ENCODE measurements at places on chromosomes 12 and 14.

- no peak for DNase-seq
Observed at GRCh38 chr12:1832801-1833595, 12.6 kb downstream of the LRTM2 start.

DNA sequence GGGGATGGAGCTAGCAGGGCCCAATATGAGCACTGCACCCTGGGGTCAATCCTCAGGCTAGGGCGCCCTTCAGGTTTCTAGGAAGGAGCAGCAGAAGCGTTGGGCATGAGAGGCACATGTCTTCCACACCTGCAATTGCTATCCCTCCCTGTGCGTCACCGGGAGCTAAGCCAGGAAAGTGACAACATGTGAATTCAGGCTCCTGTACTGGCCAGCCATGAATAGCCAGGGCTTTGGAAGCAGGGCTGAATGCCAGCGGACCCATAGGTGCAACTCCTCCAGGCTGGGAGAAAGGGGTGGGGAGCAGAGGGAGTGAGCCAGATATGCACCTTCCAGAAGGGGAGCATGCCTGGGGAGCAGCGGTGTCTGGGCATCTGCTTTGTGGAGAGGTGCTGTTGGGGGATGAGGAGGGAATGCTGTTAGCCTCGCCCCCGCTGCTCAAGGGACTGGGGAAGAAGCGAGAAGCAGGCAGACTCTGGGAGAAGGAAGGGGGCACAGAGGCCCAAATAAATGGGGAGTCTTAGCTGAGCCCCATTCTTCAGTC, 6.1 kb downstream of the HOXC5 start:
- no peak for DNase-seq

- no peak for DNase-seq
Observed at GRCh38 chr12:113933201-113933786, 32.8 kb downstream of the RBM19 start.

DNA sequence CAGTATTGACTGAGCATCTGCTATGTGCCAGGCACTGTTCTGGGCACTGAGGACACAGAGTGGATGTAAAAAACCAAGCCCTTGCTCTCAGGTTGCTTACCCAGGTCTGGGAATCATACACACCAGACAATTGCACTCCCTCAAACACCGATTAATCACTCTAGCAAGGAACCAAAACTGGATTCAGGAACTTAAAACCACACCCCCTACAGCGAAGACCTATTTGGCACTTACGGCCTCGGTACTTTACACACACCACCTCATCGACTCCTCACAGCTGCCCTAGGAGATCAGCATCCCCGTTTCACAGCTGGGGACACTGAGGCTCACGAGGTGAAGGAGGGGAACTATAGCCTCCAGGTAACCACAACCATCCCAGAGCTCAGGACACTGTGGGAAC, 1.6 kb downstream of the GLTP start:
- DNase-seq, result no peak

DNA sequence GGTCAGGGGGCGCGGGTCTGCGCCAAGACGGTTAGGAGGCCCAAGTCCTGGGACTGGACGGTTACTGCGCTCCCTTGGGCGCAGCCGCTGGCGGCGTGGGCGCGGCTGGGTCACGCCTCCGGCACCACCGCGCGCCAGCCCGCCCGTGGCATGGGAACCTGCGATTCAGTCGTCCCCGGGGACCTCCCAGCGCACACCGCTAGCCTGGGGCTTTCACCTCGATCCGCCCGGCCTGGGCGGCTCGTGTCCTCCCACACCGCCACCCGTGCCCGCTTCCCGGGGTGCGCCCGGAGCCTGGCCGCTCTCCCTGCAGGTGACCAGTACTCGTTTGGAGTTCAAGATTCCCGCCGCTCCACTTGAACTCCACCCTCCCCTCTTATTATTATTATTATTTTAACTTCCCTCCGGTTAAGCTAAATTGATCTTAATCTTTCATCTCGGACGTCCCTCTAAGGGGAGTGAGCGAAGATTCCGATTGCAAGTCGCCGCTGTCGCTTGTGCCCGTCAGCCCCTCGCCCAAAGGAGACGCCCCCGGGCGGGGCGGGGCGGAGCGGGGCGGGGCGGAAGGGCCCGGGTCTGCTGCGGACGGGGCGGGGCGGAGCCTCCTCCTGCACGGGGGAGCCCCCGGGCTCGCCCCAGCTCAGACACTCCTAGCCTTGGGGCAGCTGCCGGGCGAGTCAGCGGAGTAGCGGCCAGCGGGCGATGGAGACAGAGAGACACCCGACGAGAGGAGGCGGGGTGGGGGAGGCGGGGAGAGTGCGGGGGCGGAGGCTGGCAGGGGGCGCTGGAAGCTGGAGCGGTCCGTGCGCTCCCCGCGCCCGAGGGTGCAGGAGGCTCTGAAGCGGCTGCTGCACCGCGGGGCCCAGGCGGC, at the start of gene KCNMB4:
TSS of gene KCNMB4 (plus strand) at position 643 of the 871 bp plus-strand sequence. CDS start 445 bp downstream, outside the sequence.
- DNase-seq, result peak; percentile 69

- peak; percentile 98 for DNase-seq
Observed at GRCh38 chr12:2890388-2891239, at the start of gene TULP3. Gene TULP3, plus strand, starts transcription at chr12:2890891. Its CDS starts 57 bp downstream, at chr12:2890948.
